Activated B cell treated with CpG ODN at 0.5 μM for 24 hours (primary cell): ENCODE measurements at places on chromosomes 16 and 17. TPM values are rescaled to one million over a fixed set of nuclear protein-coding genes. Genes with fewer than 3 reads are reported as not detected.

The GAS2L2 gene
- total RNA-seq, result not detected in 2 replicates

The CBLN1 gene
- not detected in 2 replicates for total RNA-seq

DNA sequence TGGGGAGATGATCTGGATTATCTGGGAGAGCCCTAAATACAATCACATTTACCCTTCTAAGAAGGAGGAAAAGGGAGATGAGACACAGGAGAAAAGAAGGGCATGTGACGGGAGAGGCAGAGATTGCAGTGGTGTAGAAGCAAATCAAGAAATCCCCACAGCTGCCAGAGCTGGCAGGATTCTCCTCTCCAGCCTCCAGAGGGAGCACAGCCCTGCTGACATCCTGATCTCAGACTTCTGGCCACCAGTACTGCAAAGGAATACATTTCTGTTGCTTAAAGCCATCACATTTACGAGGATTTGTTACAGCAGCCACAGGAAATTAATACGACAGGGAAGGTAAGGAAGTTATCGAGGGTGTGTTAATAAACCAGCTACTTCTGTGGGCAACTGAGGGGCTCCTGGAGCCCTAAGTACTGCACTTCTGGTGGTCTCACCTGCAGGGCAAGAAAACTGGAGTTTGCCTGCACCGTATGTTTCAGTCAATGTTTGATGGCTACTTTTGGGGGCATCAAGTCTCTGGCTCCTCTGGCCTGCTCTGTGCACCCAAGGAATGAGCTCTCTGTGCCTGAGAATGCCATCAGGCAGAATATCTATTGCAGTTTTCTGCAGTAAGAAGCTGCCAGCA, 22.9 kb upstream of the CDH13 start:
- DNase-seq, result no peak
- no peak overlapping the region for H3K4me3 ChIP-seq
- H3K27ac ChIP-seq, result no peak overlapping the region
- no peaks in the 10 kb centered on the region for H3K36me3 ChIP-seq
- no peaks in the 10 kb centered on the region for H3K4me1 ChIP-seq
- peaks cover 2% of the 10 kb centered on the region for H3K27me3 ChIP-seq

DNA sequence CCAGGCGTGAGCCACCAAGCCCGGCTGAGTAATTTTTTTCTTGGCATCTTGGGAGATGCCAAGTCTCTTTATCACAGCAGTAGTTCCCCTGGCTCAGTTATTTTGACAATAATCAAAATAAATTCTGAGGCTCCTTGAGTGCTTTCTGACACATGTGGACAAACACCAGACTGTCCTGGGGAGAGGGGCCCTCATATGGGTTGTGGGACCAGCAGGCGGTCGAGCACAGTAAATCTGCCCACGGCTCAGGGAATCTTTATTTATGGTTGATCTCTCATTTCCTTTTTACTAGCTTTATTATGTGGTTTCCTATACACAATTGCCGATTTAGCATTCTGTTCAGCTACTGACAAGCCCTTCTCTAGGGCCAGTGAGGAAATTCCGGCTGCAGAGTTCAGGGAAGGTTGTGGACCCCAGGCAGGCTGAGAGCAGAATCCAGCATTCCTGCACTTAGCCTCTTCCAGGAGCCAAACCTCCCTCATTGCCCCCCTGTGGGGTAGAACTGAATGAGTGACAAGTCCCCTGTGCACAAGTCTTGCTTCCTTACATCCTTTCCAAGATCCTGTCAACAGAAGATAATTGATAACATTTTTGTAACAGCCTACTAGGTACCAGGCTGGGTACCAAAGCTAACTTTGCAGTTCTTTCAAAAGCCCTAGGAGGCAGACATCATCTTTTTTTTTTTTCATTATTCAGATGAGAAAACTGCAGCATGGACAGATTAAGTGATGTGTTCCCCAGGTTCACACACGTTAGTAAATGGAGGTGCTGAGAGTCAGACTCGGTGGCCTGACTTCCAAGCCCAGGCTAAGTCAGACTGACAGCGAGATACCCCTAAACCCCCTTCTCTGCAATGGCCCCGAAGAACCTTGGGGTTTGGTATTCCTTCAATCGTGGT, 40.2 kb downstream of the HS3ST3B1 start:
- H3K27ac ChIP-seq, result no peak overlapping the region
- no peak for DNase-seq
- peaks cover 14% of the 10 kb centered on the region for H3K4me1 ChIP-seq
- peaks cover 7% of the 10 kb centered on the region for H3K36me3 ChIP-seq

- H3K36me3 ChIP-seq, result peaks cover 32% of the 10 kb centered on the region
- no peak overlapping the region for H3K27ac ChIP-seq
- peak; percentile 1 for DNase-seq
- H3K27me3 ChIP-seq, result peaks cover 4% of the 10 kb centered on the region
- peaks cover 26% of the 10 kb centered on the region for H3K4me1 ChIP-seq
These were observed 3.0 kb downstream of the PRR29 start for GRCh38 chr17:64001091-64001579.
